ENCODE measurements at places on chromosomes 6 and 20.

DNA sequence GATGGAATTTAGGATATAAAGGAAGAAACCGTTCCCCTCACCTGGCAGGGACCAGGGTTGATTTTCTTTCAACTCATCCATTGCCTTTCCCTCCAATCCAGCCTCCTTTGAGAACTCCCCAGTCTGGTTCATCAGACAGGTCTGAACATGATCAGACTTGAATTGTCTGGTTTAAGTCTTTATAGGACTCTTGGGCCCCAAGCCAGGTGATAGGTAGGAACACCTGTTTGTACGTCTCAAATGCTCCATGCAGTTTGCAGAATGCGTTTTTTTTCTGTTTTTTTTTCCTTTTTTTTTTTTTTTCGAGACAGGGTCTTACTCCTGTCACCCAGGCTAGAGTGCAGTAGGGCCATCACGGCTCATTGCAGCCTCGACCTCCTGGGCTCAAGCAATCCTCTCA, 4.1 kb upstream of the CEP250 start:
- DNase-seq = no peak

DNA sequence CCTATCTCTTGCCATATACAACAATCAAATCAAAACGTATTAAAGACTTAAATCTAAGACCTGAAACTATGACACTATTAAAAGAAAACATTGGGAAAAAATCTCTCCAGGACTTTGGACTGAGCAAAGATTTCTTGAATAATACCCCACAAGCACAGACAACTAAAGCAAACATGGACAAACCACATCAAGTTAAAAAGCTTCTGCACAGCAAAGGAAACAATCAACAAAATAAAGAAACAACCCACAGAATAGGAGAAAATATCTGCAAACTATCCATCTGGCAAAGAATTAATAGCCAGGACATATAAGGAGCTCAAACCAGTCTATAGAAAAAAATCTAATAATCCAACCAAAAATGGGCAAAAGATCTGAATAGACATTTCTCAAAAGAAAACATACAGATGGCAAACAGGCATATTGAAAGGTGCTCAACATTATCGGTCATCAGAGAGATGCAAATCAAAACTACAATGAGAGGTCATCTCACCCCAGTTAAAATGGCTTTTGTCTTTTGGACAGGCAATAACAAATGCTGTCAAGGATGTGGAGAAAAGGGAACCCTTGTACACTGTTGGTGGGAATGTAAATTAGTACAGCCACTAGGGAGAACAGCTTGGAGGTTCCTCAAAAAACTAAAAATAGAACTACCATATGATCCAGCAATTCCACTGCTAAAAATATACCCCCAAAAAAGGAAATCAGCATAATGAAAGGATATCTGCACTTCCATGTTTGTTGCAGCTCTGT, 76.2 kb downstream of the SNX5 start:
- no peak for DNase-seq

GRCh38 chr6:5184218-5184617, 76.5 kb downstream of the LYRM4 start:
- no peak for DNase-seq

GRCh38 chr6:139014945-139015344, 13.6 kb upstream of the ABRACL start:
- DNase-seq = no peak

DNA sequence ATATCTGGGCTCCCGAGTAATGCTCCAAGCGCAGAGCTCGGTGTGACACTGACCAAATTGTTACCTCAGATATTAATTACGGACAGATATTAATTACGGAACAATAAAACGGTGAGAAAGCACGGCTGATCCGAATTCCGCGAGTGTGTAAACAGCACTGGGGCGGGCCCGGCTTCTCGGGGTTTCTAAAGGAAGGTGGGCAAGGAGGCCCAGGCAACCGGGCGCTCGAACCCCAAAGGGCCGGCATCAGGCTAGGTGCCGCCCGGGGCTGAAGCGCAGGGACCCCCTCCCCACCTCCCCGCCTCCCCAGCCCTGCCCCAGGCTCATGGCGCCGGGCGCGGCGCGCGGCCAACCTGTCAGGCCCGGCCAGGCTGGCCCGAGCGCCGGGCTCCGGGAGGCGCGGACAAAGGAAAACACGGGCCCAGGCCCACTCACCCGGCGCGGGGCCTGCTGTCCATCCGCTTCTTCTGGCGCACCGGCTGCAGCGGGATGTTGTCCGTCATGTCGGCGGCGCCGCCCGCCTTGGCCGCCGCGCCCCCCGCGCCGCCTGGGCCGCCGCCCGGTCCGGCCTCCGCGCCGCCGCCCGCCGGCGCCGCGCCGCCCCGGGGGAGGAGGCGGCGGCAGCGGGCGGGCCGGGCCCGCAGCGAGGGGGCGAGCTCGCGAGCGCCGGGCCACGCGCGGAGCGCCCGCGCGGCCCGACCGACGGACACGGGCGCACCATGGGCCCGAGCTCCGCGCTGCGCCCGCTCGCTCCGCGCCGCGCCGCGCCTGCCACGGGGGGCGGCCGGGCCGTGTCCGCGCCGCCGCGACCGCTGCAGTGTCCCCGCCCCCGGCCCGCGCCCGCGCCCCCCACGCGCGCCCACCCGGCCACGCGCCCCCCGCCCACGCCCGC, at the start of gene ATP9A:
Gene ATP9A (minus strand): TSS at position 524 of the 892 bp plus-strand sequence. CDS start 21 bp downstream, at position 503.
- no peak for DNase-seq

All from T-helper 2 cell treated with Interferon-gamma antibody and Interleukin-4, amounts not matched to agents 5 μg/mL and 100 μg/mL, for 36 hours (primary cell).